ENCODE measurements at places on chromosomes 11 and 22.

GRCh38 chr22:47323518-47323917 lies 561.1 kb downstream of the TBC1D22A start:
- no peak for DNase-seq

DNA sequence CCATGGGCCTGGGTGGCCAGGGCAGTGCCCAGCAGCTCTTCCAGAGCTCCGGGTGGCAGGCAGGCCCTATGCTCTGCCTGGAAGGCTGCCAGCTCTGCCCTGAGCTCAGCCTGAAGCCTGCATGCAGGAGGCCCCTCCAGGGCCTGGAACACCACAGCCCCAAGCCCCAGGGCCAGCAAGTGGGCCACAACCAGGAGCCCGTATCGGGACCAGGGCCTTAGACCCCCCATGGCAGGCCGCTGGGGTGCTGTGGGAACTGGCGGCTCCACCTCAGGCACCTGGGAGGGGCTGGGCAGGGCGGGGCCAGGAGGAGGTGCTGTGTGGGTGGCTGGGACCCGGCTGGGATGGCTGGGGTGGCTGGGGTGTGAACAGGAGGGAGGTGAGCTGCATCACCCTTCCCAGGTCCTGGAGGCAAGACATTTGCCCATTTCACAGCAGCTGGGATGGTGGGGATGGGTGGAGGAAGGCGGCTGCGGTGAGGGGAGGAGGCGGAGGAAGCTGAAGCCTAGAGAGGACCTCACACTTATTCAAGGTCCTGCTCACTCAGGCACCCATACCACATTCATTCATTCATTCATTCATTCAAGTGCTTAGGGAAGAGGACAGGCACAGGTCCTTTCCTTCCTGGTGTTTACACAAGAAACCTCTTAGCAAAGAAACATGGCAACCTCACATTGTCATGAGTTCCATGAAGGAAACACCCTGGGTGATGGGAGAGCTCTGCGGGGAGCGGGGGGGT lies at the start of gene KCNK7:
Gene KCNK7, minus strand, starts transcription at position 258 of the 739 bp plus-strand sequence. Its CDS starts 28 bp downstream, at position 230.
- no peak for DNase-seq

- no peak for DNase-seq
Measured at GRCh38 chr11:63940786-63941185, 2.0 kb downstream of the NAA40 start.

DNA sequence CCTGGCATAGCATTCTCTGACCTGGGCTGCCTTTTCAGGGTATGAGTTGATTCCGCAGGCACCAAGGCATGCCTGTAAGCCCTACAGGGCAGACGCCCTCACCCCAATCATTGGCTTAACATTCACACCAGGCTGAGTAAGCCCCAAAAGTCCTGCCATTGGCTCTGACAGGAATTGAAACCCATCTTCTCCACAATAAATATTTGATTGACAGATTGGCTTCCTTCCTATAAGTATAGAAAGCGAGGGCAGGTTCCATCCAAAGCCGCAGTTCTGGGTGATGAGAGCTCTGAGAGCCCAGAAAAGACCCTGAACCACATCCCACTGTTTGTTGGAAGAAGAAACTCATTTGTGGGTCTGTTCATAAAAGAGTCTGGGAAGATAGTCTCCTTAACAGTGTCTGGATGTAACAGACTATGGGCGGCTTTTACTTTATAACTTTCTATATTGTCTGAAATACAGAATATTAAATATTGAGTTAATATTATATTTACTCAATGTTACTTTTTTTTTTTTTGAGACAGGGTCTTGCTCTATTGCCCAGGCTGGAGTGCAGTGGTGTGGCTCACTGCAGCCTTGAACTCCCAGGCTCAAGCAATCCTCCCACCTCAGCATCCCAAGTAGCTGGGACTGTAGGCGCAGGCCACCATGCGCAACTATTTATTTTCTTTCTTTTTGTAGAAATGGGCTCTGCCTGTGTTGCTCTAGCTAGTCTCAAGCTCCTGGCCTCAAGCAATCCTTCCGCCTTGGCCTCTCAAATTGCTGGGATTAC lies 46.8 kb downstream of the FAM83F start:
- DNase-seq: no peak

- DNase-seq: no peak
Measured at GRCh38 chr11:134945993-134946392, 534.0 kb upstream of the B3GAT1 start.

GRCh38 chr11:77075425-77075905 lies 8.7 kb downstream of the CAPN5 start:
- no peak for DNase-seq

DNA sequence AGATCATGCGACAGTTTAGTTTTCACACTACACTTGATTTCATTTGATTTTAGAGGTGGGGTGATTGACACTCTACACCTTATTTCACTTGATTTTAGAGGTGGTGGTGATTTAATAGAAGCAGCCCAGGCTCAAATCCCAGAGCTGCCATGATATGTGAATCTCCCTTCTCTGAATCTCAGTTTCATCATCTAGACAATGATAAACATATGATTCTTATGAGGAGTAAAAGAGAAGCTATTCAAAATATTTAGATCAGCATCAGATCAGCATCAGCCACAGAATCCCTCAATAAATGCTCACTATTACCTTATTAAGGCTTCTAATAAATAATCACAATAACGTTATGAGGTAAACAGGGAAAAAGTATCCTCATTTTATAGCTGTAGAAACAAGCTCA lies 98.8 kb downstream of the MSANTD4 start:
- DNase-seq: no peak

- DNase-seq: no peak
Measured at GRCh38 chr22:24579258-24579601, 13.6 kb downstream of the LRRC75B start.

- DNase-seq: no peak
Measured at GRCh38 chr11:80593648-80594374, 1153.0 kb upstream of the TENM4 start.

- DNase-seq: no peak
Measured at GRCh38 chr11:129905402-129905801, 10.0 kb upstream of the NFRKB start.

DNA sequence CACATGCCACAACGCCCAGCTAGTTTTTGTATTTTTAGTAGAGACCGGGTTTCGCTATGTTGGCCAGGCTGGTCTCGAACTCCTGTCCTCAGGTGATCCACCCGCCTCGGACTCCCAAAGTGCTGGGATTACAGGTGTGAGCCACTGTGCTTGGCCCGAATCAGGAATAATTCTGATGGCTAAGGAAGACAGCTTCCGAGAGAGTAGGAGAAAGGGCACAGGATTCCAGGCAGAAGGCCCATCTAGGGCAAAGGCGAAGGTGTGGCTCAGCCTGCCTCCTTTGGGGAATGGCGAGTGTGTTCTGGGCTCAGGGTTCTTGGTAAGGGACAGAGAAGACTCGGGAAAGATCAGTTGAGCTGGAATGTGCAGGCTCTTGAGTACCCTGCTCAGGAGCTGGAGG lies 1.6 kb upstream of the SYCE3 start:
- no peak for DNase-seq

GRCh38 chr11:112255067-112255720 lies 5.5 kb downstream of the PLET1 start:
- no peak for DNase-seq

DNA sequence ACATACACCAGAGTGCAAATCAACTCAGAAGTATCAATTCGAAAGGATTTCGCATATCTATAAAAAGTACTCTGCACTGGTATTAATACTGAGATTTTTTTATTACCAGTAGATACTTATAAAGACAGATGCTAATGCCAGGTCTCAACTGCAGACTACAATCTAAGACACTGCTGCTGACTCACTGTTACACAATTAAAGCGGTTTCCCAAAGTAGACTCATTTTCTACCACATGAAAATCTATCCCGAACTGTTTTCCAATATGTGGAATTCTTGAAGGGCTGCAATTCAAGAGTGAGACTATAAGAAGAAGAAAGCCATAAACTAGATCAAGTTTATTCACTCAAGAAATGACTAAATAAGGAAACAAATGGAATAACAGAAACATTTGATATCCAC lies 57.2 kb upstream of the ARHGAP32 start:
- no peak for DNase-seq

GRCh38 chr22:43281394-43281793 lies 61.8 kb downstream of the SCUBE1 start:
- DNase-seq: no peak
